ENCODE measurements at places on chromosomes 16 and 17. TPM values are rescaled to one million over a fixed set of nuclear protein-coding genes. Genes with fewer than 3 reads are reported as not detected.

GRCh38 chr17:19347323-19348080, 15.0 kb downstream of the B9D1 start:
- H3K4me3 ChIP-seq = no peak overlapping the region
- H3K4me1 ChIP-seq = peaks cover 22% of the 10 kb centered on the region
- H3K36me3 ChIP-seq = no peaks in the 10 kb centered on the region
- DNase-seq = no peak
- H3K27me3 ChIP-seq = no peaks in the 10 kb centered on the region
- H3K27ac ChIP-seq = no peak overlapping the region

- no peak overlapping the region for H3K4me3 ChIP-seq
- H3K27ac ChIP-seq = no peak overlapping the region
- DNase-seq = no peak
- no peaks in the 10 kb centered on the region for H3K27me3 ChIP-seq
- H3K4me1 ChIP-seq = no peaks in the 10 kb centered on the region
Observed at GRCh38 chr16:4443271-4443670, 17.6 kb downstream of the DNAJA3 start.

DNA sequence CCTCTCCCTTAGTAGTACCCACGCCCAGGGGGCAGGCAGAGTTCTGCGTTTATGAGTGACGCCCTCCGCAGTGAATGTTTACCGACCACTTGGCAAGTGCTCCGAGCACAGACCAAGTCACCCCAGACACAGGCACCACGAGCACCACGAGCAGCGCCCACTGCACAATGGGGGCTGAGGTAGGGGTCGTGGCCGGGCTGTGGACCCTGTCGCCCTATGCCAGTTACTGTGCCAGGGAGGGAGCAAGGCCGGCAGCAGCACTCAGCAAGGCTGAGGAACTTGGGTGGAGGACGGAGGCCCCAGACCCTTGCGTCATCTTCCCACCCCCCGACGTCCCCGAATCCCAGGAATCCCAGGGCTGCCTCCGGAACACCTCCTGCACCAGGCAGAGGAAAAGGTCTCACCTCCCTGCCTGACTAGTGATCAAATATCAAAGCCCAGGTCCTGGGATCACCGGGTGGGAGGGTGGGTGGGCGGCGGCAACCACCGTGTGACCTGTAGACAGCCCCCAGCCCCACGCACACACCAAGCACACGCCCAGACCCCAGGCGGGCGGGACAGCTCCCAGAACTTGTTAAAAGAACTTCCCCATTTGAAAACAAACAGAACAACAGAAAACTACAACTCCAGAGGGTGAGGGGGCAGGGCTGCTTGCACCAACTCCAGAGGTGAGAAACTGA, 5.4 kb downstream of the VASN start:
- H3K4me3 ChIP-seq = no peak overlapping the region
- H3K27ac ChIP-seq = peak overlapping the region; percentile 94
- no peak for DNase-seq
- peaks cover 32% of the 10 kb centered on the region for H3K36me3 ChIP-seq

GRCh38 chr16:8957509-8958157, 6.1 kb downstream of the USP7 start:
- no peaks in the 10 kb centered on the region for H3K36me3 ChIP-seq
- H3K4me3 ChIP-seq = no peak overlapping the region
- no peaks in the 10 kb centered on the region for H3K27me3 ChIP-seq
- peak overlapping the region; percentile 54 for H3K27ac ChIP-seq
- no peak for DNase-seq

TNRC6C gene
- total RNA-seq = 4.6 TPM

KRT32 gene
- under 0.01 TPM for total RNA-seq

DNA sequence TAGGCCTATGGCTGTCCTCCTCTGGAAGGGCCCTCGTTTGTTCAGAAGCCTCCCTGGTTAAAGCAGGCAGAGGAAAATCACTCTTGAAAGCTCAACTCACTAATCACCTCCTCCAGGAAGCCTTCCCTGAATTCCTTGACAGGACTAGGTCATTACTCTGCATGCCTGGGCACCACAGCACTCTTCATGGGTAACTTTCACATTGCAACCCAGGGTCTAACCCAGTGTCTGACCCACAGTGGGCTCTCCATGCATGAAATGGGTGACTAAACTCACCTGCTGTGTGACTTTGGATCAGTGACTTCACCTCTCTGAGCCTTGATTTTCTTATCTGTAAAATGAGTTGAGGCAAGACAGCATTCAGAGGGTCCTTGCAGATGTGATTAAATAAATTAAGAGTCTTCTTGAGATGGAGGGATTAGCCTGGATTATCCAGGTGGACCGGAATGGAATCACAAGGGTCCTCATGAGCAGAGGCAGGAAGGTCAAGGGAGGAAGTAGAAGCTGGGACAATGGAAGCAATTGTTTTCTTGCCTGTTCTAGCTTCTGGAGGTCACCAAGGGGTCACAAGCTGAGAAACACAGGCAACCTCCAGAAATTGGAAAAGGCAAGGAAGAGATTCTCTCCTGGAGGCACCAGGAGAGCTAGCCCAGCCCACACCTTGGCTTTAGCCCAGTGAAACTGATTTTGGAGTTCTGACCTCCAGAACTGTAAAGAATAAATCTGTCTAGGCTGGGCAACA, 3.8 kb upstream of the RAI1 start:
- no peak overlapping the region for H3K4me3 ChIP-seq
- H3K4me1 ChIP-seq = no peaks in the 10 kb centered on the region
- H3K27ac ChIP-seq = no peak overlapping the region
- DNase-seq = no peak
- H3K27me3 ChIP-seq = peaks cover 13% of the 10 kb centered on the region
- H3K36me3 ChIP-seq = no peaks in the 10 kb centered on the region

ZP2 gene
- not detected for total RNA-seq

TSPOAP1 gene
- 4.0 TPM for total RNA-seq

DNA sequence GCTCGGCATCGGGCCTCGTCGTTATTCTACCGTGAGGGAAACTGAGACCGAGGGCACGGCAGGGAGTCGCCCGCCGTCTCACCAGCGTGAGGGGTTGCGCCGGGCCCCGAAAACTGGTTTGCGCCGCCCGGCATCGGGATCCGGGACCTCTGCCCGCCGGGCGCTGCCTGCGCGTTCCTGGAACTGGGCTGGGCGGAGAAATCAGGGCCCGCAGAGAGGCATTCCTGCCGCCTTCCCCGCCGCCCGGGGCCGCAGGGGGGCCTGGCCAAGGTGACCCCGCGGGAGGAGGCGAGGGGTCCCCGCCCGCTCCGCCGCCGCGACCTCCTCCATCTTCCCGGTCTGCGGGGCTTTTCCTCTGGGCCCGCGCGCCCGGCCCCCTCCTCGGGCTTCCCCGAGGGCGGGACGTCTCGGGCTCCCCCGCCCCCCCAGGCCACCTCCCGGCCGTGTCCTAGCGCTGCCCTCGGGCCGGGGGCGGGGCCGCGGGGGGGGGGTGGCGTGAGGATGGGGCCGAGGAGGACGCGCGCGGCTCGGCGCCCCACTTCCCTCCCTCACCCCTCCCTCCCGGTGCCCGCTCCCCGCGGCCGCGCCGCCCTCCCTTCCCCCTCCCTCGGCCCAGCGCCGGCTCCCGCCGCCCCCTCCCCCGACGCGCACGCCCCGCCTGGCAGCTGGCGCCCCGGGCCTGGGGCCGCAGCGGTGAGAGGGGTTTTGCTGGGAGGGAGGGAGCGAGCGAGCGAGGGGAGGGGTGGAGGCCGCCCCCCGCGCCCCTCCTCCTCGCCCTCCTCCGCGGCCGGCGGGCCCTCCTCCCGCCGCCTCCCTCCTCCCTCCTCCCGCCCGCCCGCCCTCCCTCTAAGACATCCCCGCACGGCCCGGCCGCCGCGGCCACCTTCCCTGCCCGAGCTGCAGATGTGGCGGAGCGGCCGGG, at the start of gene GLIS2:
Gene GLIS2, plus strand, starts transcription at position 882 of the 922 bp plus-strand sequence. CDS start 16,214 bp downstream, outside the sequence.
- H3K4me1 ChIP-seq = peaks cover 24% of the 10 kb centered on the region
- H3K27ac ChIP-seq = peak within 1 kb of the TSS; percentile 90
- H3K36me3 ChIP-seq = peaks cover 2% of the 10 kb centered on the region
- peak; percentile 86 for DNase-seq

RABEP1 gene
- total RNA-seq = 64.4 TPM

Measured in fibroblast of lung (primary cell).